ENCODE measurements at places on chromosomes 3 and 15. TPM values are rescaled to one million over a fixed set of nuclear protein-coding genes. Genes with fewer than 3 reads are reported as not detected.

LRRK1 gene
- total RNA-seq, result 16.0 TPM

BCHE gene
- 0.98 TPM for total RNA-seq

TMEM108 gene
- total RNA-seq, result 1.5 TPM

RTP1 gene
- total RNA-seq, result not detected

CYP1A1 gene
- total RNA-seq, result 5.1 TPM

AGBL1 gene
- not detected for total RNA-seq

SOX2 gene
- 43.8 TPM for total RNA-seq

SMAD6 gene
- total RNA-seq, result 51.0 TPM

KBTBD8 gene
- 0.21 TPM for total RNA-seq

CA12 gene
- total RNA-seq, result 0.22 TPM

BFSP2 gene
- total RNA-seq, result not detected

TP63 gene
- not detected for total RNA-seq

CERS3 gene
- total RNA-seq, result 0.21 TPM

KLF15 gene
- 138 TPM for total RNA-seq

SNTN gene
- total RNA-seq, result not detected

CHSY1 gene
- total RNA-seq, result 22.0 TPM

KBTBD13 gene
- total RNA-seq, result not detected

CKMT1B gene
- not detected for total RNA-seq

SKOR1 gene
- total RNA-seq, result 0.66 TPM

CDV3 gene
- total RNA-seq, result 115 TPM

SLC24A5 gene
- total RNA-seq, result not detected

TLR9 gene
- total RNA-seq, result 0.30 TPM

ARRDC4 gene
- total RNA-seq, result 64.5 TPM

NRROS gene
- total RNA-seq, result 11.3 TPM

GOLGA6L26 gene
- not detected for total RNA-seq

PLA2G4E gene
- not detected for total RNA-seq

TM4SF1 gene
- 264 TPM for total RNA-seq

SH2D7 gene
- total RNA-seq, result not detected

GPX1 gene
- 282 TPM for total RNA-seq

PTX3 gene
- 14.0 TPM for total RNA-seq

ATP2B2 gene
- 0.44 TPM for total RNA-seq

CEMIP gene
- total RNA-seq, result not detected

SYNPR gene
- total RNA-seq, result not detected

CRABP1 gene
- 1.6 TPM for total RNA-seq

SLC22A14 gene
- not detected for total RNA-seq

ENTPD3 gene
- total RNA-seq, result 0.42 TPM

ZMAT3 gene
- total RNA-seq, result 19.0 TPM

LDHAL6B gene
- total RNA-seq, result not detected

PLD1 gene
- 55.9 TPM for total RNA-seq

ALG1L2 gene
- not detected for total RNA-seq

TM4SF18 gene
- total RNA-seq, result 3.0 TPM

CCDC54 gene
- not detected for total RNA-seq

ZNF662 gene
- 17.8 TPM for total RNA-seq

MESP2 gene
- 1.5 TPM for total RNA-seq

SEMA3B gene
- 334 TPM for total RNA-seq

C2CD4B gene
- total RNA-seq, result 5.5 TPM

CHRNA7 gene
- total RNA-seq, result 1.3 TPM

CACNA1D gene
- 38.2 TPM for total RNA-seq

EFCC1 gene
- 2.0 TPM for total RNA-seq

HACL1 gene
- 19.0 TPM for total RNA-seq

TPRG1 gene
- total RNA-seq, result 12.9 TPM

ECE2 gene
- total RNA-seq, result not detected

Measured in tibial nerve (tissue), 4 donors.